Stimulated activated CD8-positive, alpha-beta memory T cell treated with anti-CD3 and anti-CD28 coated beads, Interleukin-4, amount 100 ng/mL, for 1 hour (primary cell): ENCODE measurements at places on chromosomes 3 and 15.

- DNase-seq: no peak
These were observed 5.4 kb upstream of the TBC1D21 start for GRCh38 chr15:73867956-73868355.

GRCh38 chr3:12716605-12717151 is 42.4 kb downstream of the TMEM40 start:
- no peak for DNase-seq

DNA sequence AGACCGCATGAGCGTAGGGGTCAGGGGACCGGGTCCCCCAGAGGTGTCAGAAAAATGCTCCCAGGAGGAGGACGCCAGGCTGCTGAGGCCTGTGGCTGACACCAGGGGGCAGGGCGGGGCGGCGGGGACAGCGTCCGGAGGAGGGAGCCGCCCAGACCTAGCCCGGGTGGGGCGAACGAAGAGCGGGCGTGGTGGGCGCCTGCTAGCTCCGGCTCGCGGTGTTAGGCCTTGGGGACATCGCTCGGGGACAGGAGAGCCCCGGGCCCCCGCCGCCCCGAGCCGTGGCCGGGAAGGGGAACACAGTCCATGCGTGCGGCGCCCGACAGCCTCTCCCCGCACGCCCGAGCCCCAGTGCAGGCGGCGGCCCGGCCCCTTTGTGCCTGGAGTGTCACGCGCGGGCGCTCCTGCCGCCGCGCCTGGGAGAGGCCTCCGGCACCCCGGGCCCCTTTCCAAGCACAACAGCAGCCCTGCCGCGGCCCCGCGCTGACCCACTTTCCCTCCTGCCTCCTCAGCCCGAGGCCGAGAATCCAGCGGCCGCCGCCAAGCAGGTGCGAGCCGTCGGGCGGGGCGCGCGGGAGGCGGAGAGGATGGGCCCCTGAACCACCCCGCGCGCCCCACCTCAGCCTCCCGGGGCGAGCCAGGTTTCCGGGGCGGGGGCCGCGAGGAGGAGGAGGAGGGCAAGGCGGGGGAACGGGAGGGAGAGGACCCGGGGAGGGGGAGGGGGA is 111.0 kb upstream of the KLF13 start:
- peak; percentile 69 for DNase-seq

DNA sequence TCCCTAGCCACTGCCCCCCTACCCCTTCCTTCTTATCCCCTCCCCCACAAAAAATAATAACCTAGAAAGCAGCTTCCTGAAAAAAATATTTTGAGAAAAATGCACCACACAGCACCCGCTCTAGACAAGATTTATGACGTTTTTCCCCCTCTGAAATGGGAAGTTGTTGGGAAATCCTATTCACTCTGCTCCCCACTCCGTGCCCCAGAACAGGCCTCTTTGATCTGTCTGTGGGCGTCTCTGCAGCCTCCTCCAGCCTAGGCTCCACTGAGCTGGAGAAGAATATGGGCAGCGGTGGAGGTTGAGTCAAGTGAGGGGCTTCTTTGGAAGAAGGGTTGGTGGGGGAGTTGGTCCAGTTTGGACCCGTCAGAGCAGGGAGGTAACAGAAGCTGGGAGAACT is 28.5 kb upstream of the POLG start:
- DNase-seq: no peak

GRCh38 chr15:49314716-49315115 is 108.3 kb upstream of the FGF7 start:
- DNase-seq: no peak

DNA sequence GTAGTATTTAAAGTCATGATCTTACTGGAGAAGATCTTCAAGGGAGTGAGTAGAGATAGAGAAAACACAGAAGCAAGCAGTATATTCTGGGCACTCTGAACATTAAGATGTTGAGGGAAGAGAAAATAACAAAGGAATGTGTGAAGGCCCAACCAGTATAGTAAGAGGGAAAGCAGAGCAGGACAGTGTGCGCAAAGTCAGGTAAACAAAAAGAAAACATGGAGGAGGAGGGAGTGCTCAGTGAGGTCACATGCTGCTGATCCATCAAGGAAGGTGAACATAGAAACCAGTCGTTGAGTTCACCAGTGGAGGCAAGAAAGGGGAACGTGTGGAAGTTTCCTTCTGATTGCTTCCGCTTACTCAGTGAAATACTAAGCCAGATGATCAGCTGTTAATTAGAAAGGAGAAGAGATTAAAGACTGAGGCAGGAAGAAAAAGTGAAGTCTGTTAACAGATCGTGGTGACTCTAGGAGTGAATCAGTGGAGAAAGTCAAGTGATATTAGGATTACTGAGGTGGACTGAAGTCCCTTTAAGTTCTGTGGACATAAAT is 47.2 kb downstream of the OPA1 start:
- no peak for DNase-seq

GRCh38 chr15:49286649-49287404 is 116.8 kb downstream of the GALK2 start:
- DNase-seq: no peak

DNA sequence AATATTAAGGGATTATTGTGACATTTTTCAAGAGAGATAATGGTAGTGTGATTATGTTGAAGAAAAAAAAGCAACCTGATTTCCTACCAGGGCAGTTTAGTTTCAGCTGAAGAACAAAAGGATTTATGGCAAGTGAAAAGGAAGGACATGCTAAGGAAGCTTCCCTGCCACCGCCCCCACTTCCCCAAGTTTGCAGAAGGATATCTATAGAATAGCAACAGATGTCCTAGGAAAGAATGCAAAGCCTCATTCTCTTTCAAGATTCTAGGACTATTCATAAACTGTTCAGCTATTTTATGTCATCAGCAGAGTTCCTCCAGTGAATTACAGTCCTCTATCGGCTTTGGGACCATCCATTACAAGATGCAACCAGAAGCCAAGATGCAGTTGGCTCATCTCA is 160.8 kb downstream of the SATB1 start:
- no peak for DNase-seq

- no peak for DNase-seq
These were observed 26.6 kb upstream of the KY start for GRCh38 chr3:134677196-134677986.

GRCh38 chr3:74049444-74049843 is 424.7 kb upstream of the PDZRN3 start:
- no peak for DNase-seq

GRCh38 chr15:34789326-34789725 is 6.0 kb downstream of the ACTC1 start:
- DNase-seq: no peak

DNA sequence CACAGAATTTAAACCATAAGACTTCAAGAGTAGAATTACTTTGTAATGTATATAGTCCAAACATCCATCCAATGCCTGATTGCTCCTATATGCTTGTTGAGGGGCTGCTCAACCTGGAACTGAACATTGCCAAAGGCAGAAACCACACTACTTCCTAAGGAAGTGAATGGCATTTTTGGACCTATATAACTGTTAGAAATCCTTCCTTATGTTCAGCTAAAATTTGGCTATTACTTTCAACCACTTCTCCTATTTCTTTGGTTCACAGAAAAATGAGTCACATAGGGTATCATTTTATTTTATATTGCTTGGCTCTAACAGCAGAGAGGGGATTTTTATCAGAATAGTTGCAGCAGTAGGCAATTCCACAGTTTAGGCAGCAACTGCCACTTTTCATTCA is 342.1 kb downstream of the SLC9A9 start:
- no peak for DNase-seq

- no peak for DNase-seq
These were observed at the start of gene TEX55 for GRCh38 chr3:119145500-119146167. TSS of gene TEX55 (plus strand) at chr3:119146165. CDS start at chr3:119146190, 25 bp downstream.

GRCh38 chr3:185309795-185310194 is 53.1 kb upstream of the MAP3K13 start:
- DNase-seq: no peak

GRCh38 chr3:75272691-75273090 is 391.4 kb upstream of the FRG2C start:
- no peak for DNase-seq

DNA sequence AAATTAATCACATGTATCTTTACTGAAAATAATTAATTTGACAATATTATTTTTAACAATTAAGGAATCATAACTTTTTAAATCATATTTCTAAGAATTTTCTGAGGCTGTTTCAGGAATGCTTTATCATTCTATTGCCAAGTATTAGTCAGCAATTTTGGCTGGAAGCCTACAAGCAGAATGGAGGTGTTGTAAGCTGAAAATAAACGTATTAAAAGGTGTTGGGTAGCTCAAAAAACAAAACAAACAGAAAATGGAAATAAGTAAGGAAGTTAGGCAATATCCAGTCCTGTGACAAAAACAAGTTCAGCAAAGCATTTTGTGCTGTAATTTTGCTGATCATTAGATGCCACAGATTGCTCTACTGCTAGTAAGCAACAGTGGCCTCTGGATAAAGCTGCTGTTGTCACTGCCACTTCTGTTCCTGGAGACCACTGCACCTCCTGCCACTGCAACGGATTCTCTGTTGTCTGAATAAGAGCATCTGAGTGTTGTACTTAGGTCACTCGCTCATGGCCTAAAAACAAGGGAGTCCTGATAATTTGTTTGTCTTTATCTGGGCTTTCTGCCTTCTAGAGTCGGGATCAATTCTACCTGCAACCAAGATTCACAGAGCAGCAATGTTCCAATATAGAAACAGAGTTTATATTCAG is 63.5 kb upstream of the SLITRK3 start:
- no peak for DNase-seq

GRCh38 chr3:197462808-197463207 is 93.0 kb downstream of the BDH1 start:
- no peak for DNase-seq

DNA sequence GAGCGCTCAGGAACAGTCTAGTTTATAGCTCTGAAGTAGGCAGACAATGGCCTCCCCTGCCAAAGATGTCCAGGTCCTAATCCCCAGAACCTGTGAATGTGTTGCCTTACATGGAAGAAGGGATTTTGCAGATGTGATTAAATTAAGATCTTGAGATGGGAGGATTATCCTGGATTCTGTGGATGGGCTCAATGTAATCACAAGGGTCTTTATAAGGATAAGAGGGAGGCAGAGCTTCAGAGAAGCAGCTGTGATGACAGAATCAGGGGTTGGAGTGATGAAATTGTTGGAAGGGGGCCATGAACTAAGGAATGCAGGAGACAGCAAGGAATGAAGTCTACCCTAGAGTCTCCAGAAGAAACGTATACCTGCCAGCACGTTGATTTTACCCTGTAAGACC is 14.0 kb upstream of the GK5 start:
- DNase-seq: no peak

DNA sequence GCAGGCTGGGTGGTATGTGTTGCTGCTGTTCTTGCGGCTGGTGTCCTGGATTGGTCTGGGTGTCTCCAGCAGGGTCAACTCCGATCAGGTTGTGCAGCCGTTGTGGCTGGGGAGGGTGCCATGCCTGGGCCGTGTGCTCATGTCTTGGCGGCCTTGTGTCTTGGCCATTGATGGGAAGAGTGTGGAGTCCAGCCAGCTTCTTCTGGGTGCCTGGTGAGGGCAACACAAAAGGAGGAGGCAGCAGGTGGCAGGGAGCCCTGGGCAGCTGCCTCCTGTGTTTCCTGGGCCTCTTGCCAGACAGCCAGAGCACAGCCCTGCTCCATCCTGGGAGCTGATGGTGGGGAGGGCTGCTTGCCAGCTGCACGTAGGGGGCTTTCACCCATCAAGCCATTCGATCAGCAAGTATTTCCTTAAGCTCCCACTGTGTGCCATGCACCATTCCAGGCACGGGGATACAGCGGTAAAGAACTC is 4.3 kb downstream of the CHAC1 start:
- DNase-seq: no peak

- DNase-seq: no peak
These were observed 519.2 kb downstream of the NAALADL2 start for GRCh38 chr3:175378348-175378747.

DNA sequence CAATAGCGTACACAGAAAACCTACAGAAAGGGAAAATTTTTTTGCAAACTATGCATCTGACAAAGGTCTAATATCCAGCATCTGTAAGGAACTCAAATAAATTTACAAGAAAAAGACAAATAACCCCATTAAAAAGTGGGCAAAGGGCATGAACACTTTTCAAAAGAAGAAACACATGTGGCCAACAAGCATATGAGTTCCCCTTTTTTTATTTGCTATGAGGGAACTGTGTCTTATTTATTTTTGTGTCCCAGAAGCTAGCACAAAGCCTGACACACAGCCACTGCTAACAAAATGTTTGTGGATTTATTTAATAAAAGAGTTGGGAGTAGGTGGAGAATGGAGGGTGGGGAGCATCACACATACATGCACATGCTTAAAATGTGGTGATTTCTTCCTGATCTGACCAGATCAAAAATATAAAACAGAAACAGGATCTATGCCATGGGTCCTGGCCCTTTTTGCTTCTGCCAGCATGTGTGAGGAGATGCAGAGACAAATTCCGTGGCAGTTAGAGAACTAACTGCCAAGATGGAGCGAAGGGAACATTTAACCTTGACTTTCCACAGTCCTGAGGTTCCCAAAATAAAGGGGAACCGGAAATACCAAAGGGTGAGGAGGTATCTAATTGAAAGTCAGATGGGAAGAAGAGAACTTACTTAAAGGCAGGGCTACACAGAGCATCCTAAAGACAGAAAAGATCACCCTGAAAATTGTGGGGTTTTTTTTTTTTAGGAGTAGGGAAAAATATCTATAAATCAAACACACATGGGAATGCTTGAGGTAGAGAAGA is at the start of gene TMEM202:
TSS of gene TMEM202 (plus strand) at position 510 of the 793 bp plus-strand sequence. CDS start at position 532, 22 bp downstream.
- DNase-seq: no peak

- DNase-seq: no peak
These were observed 37.7 kb upstream of the PLXNA1 start for GRCh38 chr3:126945171-126945721.

- DNase-seq: no peak
These were observed 122.0 kb upstream of the ATP10A start for GRCh38 chr15:25985165-25985564.

DNA sequence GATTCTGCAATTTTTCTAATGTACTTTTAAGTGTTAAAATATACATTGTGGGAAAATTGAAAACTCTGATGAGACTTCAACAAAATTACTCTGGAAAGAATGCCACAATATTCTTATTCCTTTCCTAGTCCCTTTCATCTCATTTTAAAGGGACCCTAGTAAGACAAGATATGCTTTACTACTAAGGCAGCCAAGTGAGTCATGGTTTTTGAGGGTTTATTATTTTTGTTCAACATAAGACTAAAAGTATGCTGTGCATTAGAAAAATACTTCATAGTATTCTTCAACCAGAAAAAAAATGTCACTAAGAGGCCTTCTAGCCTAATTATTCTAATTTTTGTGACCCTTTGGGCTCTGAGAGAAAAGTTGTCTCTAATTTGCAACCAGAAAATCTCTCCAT is 7.4 kb downstream of the IL12A start:
- DNase-seq: no peak

- no peak for DNase-seq
These were observed 806 bp upstream of the CERS3 start for GRCh38 chr15:100529556-100529955.

DNA sequence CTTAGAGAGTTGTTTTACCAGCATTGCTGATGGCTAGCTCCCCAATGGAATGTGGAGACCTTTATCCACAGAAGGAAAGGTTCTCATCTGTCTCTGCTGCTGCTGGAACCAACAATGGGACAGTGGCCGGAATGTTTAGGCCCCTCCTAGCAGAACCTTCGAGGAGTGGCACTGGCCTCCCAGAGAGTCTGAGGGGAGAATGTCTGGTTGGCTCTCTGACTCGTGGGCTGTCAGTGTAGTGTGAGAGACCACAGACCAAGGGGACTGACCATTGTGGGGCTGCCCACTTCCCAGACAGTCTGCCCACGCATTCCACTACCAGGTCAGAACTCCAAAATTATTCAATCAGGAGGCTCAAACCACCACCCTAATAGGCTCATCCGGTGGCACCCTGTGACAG is 5.1 kb downstream of the RASL12 start:
- no peak for DNase-seq
